ENCODE measurements at places on chromosomes 4 and X.

DNA sequence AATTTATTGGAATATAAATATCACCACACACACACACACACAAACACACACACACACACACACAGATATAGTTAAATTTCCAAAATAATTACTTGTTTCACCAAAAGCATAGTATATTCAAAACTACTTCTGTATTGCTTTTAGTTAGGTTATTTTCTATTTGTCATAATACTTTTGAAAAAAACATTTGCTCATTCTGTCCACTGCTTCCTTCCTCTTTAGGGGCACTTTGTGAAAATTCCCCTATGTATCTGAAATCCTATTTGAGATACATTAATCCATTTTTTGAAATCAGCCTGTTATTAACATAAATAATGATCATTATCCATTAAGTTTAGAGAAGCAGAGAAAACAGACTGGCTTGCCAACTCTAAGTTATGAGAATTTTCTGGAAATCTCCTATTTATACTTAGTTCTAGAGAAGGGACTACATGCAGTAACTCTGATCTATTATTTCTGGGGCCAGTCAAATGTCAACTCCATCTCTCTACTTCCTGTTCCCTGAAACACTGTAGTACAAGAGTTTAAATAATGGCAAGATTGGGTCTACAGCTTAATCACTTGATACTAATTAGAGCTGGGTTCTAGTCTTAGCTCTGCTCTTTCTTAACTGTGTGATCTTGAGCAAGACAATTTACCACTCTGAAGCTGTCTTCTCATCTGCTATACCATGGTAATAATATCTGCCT, 54.4 kb upstream of the GPR174 start:
- no peak for DNase-seq

- DNase-seq, result no peak
Measured at GRCh38 chr4:168743131-168743530, 246.3 kb downstream of the PALLD start.

- no peak for DNase-seq
Measured at GRCh38 chr4:52641854-52642563, 17.1 kb downstream of the USP46 start.

- DNase-seq, result peak; percentile 67
Measured at GRCh38 chrX:51641421-51642021, 22.8 kb upstream of the CENPVL3 start.

GRCh38 chr4:185127021-185127925, 15.8 kb upstream of the SLC25A4 start:
- peak; percentile 63 for DNase-seq

- DNase-seq, result no peak
Measured at GRCh38 chr4:110449947-110450346, 26.0 kb upstream of the ENPEP start.

- DNase-seq, result peak; percentile 29
Measured at GRCh38 chr4:7044137-7044930, 1.2 kb downstream of the TADA2B start.

- no peak for DNase-seq
Measured at GRCh38 chr4:187668526-187669082, 327.0 kb upstream of the ZFP42 start.

DNA sequence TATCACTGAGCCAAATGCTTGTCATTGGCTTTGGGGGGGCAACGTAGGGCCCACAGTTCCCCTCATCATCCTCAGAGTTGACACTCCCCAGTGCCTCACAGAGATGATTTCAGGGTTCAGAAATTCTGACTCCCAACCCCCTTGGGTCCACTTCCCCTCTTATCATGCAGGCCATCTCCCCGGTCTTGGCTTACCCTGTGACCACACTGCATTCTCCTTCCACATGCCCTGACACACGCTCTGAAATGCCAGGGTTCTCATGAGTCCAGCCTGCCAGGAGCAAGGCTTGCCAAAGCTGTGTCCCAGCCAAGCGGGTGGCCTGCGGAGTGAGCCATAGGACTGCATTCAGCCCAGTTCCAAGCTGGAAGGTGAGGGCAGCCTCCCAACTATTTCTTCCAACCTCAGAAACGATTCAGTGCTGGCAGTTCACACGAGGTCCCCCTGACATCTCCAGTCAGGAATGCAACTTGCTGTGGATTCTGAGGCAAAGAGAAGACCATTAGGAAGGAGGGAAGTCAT, 101.2 kb downstream of the SMIM20 start:
- DNase-seq, result no peak

- no peak for DNase-seq
Measured at GRCh38 chr4:74278490-74278889, 29.8 kb upstream of the EPGN start.

DNA sequence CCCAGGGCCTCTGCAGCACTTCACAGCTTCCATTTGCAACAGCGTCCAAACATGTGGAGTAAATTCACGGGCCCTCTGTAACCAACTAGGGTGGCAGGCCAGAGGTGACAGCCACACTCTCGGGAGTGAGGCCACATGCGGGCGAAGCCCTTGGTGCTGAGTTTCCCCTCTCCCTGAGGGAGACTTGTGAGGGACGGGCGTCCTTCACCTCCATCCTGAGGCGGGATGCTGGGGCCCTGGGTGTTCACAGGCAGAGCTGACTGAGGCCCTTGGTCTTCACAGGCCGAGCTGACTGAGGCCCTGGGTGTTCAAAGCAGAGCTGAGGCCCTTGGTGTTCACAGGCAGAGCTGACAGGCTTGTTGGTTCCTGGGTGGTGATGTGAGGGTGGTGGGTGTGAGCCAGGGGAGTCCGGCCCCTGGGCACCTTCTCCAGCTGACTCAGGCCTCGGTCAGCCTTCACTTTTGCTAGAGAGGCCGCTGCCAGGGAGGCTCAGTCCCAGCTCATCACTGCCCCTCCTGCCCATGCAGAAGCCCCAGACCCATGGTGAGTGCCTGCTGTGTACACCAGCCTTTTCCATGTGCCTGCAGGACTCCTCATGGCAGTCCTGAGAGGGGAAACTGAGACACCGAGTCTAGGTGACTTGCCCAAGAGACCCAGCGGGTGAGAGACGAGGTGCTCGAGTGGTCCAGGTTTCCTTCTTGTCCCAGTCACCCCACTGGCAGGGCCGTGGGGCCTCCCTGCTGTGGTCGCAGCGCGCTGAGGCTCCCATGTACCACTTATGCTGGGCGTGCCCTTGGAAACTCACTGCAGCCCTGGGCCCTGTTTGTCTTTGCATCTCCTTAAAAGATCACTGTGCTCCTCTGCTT, 8.5 kb downstream of the WFS1 start:
- DNase-seq, result no peak

- DNase-seq, result no peak
Measured at GRCh38 chr4:39975488-39976089, 2.1 kb downstream of the PDS5A start.

GRCh38 chrX:135410861-135411627, 10.7 kb upstream of the SMIM10L2A start:
- DNase-seq, result no peak

All from neural progenitor cell (in vitro differentiated cells).